D341Med (cell line): ENCODE measurements at places on chromosomes 7 and 10.

GRCh38 chr7:129958643-129959470 lies 6.1 kb upstream of the UBE2H start:
- no peak for DNase-seq

DNA sequence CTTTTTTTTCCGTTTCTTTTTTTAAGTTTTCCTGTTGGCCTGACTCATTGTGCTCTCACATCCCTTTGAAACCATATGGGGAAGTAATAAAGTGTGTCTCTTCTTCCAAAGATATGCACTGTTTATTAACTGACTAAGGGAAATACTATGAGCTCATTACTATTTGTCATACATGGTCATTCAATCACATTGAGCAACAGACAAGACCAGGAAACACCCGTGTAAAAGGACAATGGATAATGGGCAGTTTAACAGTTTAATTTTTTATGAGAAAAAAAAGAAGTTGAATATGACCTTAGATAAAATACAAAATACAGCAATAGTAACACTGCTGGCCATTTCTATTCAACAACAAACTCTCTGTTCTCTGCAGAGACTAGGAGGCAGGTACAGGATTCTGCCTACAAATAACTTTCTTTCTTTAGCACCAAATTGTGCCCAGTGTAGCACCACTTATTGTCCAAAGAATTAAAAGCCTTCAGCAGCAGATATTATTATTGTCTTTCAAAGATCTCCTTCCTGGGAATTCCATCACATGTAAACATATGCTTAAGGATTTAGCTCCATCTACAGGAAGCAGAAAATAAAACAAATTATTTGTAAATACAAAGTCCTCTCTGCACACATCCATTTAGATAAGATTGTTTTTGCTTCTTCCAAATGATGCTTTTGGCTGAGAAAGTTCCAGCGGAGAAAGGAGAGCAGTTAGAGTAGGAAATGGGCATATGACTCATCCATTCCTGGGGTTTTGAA lies 55.0 kb upstream of the AKR1E2 start:
- DNase-seq, result no peak

DNA sequence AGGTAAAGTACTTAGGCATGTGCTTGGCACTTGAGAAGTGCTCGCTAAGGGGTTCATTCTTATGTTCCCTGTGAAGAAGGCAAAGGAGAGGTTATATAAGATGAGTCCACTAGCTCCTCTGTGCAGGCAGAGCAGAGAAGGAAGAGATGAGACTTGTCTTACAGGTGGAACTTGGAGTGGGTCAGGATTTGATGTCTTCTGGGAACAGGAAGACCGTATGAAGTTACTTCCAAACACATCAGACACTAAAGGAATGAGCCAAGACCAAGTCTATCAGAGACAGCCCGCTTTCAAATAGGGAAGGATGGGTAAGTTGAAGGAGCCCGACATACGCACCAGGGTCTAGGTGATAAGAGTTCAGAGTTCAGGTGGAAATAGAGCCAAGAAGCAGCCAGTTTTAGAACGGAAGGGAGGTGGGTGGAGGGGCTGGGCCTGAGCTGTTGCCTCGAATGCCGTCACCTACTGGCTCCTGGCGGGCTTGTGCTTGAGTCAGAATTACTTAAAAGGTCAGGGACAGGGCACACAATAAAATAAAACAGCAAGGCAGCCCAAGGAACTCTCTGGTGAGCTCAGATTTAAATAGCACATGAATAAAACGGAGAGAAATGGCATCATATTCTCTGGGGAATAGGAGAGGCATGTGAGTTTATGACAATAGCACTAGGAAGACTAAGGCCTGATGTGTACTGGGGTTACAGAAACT lies 56.1 kb upstream of the GRB10 start:
- no peak for DNase-seq

DNA sequence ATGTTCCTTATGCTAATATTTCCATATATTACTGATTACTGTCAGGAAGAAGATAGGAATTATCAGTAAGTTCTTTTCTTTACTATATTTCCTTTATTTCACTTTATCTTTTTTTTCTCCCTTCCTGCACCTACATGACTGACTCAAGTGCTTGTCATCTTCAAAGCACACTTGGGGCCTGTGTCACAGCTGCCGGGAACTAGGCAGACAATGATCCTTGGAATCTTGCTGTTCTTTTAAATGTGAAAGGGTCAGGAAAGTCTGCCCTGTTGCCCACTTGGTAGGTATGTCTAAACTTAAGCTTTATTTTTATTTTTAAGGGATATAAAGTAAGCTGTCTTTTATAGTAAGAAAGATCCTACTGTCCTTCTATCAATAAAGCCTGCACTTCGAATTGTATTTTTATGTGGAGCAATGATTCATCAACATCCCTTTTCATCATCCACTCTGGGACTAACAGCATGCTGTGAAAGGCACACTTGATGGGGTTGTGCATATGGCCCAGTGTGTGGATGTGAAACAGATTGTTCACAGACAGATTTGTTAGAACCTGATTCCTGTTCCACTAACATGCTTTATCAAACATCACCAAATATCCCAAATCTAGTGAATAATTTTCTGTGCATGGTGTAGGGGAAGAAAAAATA lies 556.9 kb downstream of the DNAJB9 start:
- DNase-seq, result no peak

DNA sequence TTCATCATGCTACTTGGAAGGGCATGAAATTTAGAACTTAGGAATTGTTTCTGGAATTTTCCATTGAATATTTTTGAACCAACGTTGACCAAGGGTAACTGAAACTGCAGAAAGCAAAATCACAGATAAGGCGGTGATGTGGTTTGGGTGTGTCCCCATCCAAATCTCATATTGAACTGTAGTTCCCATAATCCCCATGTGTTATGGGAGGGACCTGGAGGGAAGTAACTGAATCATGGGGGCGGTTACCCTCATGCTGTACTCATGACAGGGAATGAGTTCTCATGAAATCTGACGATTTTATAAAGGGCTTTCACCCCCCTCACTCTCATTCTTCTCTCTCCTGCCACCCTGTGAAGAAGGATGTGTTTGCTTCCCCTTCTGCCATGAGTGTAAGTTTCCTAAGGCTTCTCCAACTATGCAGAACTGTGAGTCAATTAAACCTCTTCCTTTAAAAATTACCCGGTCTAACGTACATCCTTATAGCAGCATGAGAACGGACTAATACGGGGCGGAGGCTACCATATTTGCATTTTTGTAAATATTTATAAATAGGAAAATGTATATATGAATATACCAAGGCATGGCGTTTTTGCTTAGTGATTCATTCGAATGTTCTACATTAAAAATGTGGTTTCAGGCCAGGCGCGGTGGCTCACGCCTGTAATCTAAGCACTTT lies 12.4 kb downstream of the NMT2 start:
- DNase-seq, result no peak

DNA sequence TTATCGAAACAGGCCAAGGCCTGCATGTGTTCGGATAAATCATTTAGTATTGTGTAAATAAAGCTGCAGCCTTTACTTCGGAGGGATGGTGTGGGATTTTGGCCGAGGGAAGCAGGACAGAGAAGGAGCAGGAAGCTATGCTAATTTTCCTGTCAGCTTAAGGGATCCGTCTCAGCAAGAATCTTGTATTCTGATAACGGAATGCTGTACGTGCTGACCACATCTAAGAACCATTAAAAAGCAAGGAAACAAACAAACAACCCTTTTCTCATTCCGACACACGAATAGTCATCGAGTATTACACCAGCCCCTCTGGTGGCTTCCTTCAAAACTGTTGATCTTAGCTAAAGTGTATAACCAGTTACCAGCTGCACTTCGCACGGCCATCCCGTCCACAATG lies 133.2 kb upstream of the TCF7L2 start:
- no peak for DNase-seq

DNA sequence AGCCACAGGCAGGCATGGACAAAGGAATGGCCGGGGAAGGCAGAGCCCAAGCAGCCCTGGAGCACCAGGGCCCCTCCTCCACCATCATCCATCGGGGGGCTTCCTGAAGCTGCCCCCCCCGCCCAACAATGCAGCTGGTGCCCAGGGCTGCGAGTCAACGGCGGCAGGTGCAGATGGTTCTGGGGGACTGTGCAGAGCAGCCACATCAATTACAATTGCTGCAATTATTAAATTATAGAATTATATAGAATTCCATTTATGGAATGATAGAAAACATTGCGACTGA lies 28.3 kb downstream of the EBF3 start:
- no peak for DNase-seq

- no peak for DNase-seq
Observed at GRCh38 chr7:27203964-27204594, 4.2 kb upstream of the HOXA13 start.

DNA sequence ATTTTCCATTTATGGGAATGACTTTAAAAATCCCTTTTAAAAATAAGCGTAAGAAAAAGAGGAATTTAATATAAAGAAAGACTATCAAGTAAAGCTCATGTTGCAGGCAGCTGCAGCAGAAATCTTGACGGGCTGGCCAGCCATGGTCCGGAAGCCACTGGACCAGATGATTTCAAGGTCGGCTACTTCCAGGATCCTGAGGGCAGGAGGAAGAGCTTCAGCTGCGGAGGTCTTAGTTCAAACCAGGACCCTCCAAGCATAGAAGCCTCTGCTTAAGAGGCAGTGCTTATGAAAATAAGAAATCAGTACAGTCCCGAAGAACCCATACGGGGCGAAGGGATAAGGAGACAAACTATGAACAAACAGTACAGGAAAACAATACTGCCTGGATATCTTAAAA lies 220.2 kb upstream of the CELF2 start:
- DNase-seq, result no peak

- DNase-seq, result no peak
Observed at GRCh38 chr10:90855126-90855525, 2.7 kb downstream of the HTR7 start.

GRCh38 chr10:93600446-93601145 lies 439 bp downstream of the RBP4 start:
- peak; percentile 45 for DNase-seq

GRCh38 chr7:43244784-43245183 lies 132.3 kb downstream of the HECW1 start:
- peak; percentile 75 for DNase-seq

GRCh38 chr7:118436663-118437062 lies 212.2 kb downstream of the ANKRD7 start:
- DNase-seq, result no peak

GRCh38 chr10:17989908-17990767 lies 38.4 kb downstream of the SLC39A12 start:
- DNase-seq, result no peak

- DNase-seq, result no peak
Observed at GRCh38 chr10:98411768-98412167, 3.2 kb downstream of the PYROXD2 start.

DNA sequence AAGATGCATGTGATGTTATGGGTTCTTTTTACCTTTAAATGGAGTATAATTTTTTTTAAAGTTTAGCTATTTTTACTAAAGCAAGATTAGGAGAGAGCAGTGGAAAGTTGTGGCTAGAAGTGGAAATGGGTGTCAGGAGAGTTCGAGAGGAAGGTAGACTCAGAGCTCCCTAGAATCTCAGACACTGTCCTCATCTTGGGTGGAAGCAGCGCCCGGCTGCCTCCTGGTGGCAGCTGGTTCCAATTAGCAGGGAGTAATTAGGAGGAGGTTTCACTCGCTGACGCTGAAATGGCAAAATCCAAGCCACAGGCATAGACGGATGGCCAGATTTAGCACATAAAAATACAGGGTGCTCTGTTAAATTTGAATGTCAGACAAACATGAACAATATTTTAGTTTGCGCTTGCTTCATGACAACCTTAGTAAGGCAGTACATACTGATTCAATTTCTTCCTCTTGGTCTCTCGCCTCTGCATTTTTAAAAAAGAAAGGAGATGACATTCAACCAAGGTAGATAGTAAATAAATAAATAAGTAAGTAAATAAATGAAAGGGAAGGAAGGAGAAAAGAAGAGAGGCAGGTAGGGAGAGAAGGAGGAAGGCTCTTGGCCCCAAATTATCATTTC lies 58.5 kb downstream of the LGI1 start:
- DNase-seq, result peak; percentile 67

- DNase-seq, result no peak
Observed at GRCh38 chr7:128069373-128070364, 38.4 kb upstream of the LRRC4 start.

GRCh38 chr7:28276298-28276697 lies 95.7 kb upstream of the JAZF1 start:
- DNase-seq, result no peak

DNA sequence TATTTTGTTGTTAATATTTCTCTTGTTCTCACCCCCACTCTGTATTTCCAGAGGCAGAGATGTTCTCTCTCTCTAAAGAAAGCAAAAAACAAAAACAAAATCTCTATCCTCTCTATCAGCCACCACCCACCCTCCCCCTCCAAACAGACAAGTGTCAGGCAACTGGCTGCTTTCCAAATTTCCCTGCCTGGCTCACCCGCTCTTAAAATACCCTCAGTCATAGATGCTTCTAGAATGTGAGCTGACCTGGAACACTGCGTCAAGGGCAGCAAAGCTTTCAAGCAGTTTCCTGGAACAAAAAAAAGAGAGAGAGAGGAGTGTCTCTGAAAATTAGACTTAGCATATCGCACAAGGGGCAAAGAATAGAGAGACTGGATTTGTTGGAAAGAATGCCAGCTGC lies 341.0 kb upstream of the ZMIZ1 start:
- DNase-seq, result no peak

DNA sequence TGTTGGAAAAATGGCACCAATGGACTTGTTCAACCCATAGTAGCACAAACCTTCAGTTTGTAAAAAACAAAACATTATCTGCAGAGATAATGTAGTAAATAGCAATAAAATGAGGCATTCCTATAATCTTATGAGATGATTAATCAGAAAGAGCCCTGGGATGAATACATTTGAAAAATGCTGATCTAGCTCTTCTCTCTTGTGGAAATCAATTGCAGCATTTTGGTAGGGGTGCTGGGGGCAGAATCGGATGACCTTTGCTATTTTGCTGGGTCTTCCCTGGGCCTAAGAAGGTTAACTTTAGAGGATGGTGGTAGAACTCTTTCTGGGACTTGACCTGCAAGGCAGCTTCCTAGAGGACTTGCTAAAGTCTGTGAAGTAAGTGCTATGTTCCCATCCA lies 163.5 kb downstream of the ADRA2A start:
- no peak for DNase-seq

GRCh38 chr10:89080660-89081059 lies 90.1 kb downstream of the FAS start:
- no peak for DNase-seq

- no peak for DNase-seq
Observed at GRCh38 chr10:133127291-133128125, 32.5 kb upstream of the KNDC1 start.

DNA sequence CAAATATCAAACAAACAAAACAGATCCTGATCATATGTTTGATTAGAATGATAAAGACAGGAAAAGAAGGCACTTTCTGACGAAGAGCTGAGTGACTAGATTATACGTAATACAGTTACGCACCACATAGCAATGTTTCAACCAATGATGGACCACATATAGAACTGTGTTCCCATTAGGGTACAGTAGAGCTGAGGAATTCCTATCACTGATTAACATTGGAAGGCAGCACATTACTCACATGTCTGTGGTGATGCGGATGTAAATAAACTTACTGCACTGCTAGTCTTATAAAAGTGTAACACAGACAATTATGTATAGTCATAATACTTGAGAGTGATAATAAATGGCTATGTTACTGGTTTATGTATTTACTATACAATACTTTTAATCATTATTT lies 98.3 kb downstream of the PTN start:
- DNase-seq, result no peak

- DNase-seq, result peak; percentile 71
Observed at GRCh38 chr10:68900427-68901104, 549 bp upstream of the DDX50 start.

- no peak for DNase-seq
Observed at GRCh38 chr10:112208292-112208691, 24.7 kb upstream of the GPAM start.

GRCh38 chr7:63112764-63113712 lies 885.6 kb upstream of the ZNF722 start:
- DNase-seq, result no peak

- no peak for DNase-seq
Observed at GRCh38 chr10:31157123-31158010, 125.7 kb upstream of the ZNF438 start.
